ENCODE measurements at places on chromosomes 16 and 17.

GRCh38 chr16:23424292-23424958 is 28.6 kb downstream of the COG7 start:
- no peak for DNase-seq

DNA sequence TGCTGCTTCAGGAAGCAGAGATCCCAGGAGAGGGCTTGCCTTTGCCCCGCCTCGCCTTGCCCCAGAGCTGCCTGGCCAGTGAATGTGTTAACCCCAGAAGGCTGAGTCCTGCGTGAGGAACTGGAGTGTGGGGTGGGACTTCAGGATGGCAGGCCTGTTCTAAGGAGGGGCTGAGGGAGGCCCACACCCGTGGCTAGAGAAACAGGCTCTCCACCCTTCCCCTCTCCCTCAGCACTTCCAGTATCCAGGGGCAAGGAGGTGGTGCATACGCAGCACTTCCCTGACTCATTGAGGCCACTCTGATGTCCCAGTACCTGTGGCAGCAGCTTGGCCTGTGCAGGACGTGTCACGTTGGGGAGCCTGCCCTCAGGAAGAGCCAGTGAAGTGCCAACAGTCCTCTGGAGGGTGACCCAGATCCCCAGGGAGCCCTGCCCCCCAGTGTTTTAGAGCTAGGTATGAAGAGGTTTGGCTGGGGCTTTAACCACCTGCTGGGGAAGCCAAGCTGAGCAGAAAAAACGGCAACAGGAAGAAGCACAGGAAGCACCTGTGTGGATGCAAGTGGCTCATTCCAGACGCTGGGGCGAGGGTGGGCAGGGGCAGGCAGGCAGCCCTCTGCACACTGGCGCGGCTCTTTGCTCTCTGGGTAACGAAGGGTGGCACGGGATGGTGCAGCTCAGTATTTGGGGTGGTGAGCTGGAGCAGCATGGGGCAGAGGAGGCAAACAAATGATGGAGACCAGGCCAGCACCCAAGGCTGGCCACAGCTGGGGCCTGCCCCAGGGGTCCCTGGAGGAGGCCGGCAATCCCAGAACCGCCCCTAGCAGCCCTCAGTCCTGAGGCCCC is 14.7 kb upstream of the CTCF start:
- DNase-seq, result no peak

GRCh38 chr17:33572615-33573014 is 279.5 kb upstream of the ASIC2 start:
- no peak for DNase-seq

- DNase-seq, result peak; percentile 77
Measured at GRCh38 chr16:73068541-73069401, 20.8 kb upstream of the ZFHX3 start.

Measured in muscle of arm (tissue), 14 donors.